ENCODE measurements at places on chromosomes 11 and 22.

GRCh38 chr11:16900491-16900890, 113.7 kb downstream of the PLEKHA7 start:
- no peak for DNase-seq

DNA sequence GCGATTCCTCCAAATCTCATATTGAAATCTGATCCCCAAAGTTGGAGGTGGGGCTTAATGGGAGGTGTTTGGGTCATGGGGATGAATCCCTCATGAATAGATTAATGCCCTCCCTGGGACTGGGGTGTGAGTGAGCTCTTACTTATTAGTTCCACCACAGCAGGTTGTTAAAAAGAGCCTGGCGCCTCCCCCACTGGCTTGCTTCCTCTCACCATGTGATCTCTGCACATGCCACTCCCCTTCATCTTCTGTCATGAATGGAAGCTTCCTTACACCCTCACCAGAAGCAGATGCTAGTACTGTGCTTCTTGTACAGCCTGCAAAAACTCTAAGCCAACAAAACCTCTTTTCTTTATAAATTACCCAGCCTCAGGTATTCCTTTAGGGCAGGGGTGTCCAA, 8.8 kb downstream of the RRAS2 start:
- no peak for DNase-seq

- DNase-seq, result no peak
Observed at GRCh38 chr22:41862530-41863266, 29.8 kb downstream of the SREBF2 start.

DNA sequence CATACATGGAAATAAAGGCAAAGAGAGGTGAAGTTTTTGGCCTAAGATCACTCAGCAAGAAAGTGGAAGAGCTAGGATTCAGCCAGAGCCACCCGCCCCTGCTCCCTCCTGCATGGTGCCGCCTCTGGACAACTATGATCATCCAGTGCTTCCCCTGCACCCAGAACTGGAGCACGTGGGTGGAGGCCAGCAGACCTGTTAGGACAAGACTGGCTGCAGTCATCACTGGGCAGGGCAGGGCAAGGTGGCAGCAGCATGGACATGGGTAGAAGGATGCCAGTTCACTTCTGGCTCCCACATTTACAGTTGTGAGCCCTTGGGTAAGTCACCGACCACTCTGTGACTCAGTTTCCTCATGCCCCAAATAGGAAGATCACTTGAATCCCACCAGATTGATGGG, 131.0 kb downstream of the FBXO7 start:
- DNase-seq, result no peak

- DNase-seq, result no peak
Observed at GRCh38 chr11:2665526-2666400, 34.0 kb downstream of the KCNQ1OT1 start.

DNA sequence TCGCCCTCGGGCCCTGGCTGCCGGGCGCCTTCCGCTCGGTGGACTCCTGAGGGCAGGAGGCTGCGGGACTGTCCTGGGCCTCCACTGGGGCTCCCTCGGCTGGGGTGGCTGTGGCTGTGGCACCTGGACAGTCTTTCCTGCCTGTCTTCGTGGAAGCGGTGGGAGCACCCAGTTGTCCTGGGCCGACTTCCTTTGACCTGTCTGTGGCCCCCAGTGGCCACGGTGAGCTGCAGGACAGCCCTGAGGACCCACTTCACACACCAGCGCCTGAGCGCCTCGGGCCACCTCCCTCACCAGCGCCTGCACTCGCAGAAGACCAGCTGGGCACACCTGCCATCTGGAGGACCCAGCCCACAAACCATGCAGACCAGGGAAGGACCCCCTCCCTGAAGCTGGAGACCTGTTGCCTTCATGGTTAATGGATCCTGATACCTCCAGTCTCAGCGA, 1.8 kb upstream of the EPS8L2 start:
- no peak for DNase-seq

DNA sequence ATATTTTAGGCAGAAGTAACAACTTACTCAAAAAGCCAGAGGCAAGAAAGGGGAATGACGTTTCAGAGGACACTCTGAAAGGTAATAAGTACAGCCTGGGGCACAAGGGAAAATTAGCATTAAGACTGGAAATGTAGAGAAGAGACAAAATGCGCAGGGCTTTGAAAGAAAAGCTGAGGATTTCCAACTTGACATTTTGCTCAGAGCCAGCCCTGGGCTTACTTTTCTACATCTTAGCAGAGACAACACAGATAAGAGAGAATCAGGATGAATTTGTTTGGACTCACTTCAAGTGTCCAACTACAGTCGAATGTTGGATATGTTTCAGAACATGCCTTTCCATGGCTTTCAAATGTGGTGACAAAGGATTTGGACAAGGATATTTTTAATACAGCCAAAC, 808.9 kb upstream of the LUZP2 start:
- DNase-seq, result no peak

- DNase-seq, result no peak
Observed at GRCh38 chr11:70099578-70100279, 21.6 kb downstream of the ANO1 start.

All from mesothelial cell of epicardium (in vitro differentiated cells).